ENCODE measurements at places on chromosomes 7 and 10.

GRCh38 chr10:21144047-21144446, 246.9 kb upstream of the NEBL start:
- DNase-seq: no peak

- DNase-seq: no peak
Observed at GRCh38 chr10:103802081-103802480, 53.3 kb downstream of the SH3PXD2A start.

GRCh38 chr7:70455925-70456324, 676.0 kb upstream of the GALNT17 start:
- no peak for DNase-seq

DNA sequence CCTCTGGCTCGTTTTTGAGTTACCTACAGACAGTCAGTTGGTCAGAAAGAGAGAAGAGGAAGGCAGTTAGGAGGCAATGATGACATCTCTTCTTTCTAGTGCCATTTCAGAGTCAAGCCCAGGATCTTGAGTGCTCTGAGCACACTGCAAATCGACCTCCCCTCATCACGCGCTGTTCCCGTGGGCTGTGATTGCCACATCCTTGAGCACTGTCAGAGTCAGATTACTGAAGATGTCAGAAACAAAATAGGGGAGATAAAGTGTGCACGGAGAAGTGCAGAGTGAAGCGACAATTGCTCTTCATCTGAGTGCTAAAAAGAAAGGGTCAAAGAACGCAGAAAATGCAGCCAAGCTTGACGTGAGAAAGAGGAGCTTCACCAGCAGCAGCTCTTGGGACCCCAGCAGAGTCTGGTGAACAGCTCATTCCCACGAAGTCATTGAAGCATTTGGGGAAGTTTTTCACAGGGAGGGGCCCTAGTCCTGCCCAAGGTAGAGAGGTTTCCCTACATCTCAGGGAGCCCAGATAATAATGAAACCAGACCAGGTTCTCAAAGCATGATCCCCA, 661.7 kb upstream of the AUTS2 start:
- no peak for DNase-seq

GRCh38 chr7:67484244-67484751, 487.7 kb downstream of the TYW1 start:
- DNase-seq: peak; percentile 35

GRCh38 chr10:91672021-91672608, 39.2 kb upstream of the PPP1R3C start:
- no peak for DNase-seq

- DNase-seq: no peak
Observed at GRCh38 chr10:486666-487322, 202.7 kb downstream of the DIP2C start.

DNA sequence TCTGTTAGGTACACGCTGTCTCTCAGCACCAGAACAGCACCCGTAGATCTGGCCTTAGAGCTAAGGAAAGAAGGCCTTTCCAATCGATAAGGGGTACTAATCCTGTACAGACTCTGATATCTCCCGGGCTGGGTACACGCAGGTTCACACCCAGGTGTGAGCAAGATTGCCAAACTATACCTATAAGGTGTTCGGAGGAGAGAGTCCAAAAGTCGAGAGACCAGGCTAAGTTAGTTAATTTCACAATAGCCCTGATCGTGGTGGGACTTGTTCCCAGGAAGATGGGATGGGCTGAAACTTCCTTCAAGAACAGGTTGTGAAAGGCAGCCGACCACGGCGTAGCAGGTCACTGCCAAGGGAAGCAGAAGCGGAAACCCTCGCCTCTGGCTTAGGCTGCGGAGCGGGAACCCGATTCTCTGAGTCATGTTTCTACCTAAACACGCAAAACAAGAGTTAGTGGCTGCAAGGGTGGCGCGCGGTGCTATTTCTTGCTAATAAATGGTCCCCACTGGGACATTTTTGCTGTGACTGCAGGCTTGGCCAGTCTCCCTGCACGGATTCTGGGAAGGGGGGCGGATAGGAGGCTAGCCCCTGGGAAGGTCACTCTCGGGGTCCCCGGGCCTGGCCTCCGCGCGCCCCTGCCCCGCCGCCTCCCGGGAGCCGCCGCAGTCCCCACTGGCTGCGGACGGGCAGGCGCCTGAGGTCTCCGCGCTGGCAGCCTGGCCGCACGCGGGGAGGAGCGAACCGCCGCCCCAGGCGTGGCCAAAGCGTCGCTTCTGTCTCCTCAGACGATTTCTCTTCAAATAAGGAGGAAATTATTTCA, 75.4 kb upstream of the PDSS1 start:
- DNase-seq: peak; percentile 57

DNA sequence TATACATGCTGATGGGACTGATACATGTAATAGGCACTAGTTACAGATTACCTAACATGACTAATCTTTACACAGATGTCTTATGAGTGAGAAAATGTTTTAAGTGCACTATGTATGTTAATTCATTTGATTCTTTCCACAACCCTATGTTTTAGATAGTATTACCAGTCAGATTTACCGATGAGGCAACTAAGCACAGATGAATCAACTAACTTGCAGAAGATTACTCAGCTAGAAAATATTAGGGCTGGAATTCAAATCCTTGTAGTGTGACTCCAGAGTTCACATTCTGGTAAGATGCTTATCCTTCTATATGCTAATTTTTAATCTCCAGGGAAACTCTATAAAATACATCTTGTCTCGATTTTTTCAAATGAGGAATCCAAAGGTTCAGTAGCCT, 964.9 kb downstream of the REEP3 start:
- DNase-seq: no peak

GRCh38 chr10:116715341-116715740, 27.0 kb downstream of the HSPA12A start:
- no peak for DNase-seq

GRCh38 chr10:122850705-122851640, 5.3 kb upstream of the CUZD1 start:
- no peak for DNase-seq

- DNase-seq: no peak
Observed at GRCh38 chr10:49312246-49312869, 13.4 kb downstream of the C10orf71 start.

DNA sequence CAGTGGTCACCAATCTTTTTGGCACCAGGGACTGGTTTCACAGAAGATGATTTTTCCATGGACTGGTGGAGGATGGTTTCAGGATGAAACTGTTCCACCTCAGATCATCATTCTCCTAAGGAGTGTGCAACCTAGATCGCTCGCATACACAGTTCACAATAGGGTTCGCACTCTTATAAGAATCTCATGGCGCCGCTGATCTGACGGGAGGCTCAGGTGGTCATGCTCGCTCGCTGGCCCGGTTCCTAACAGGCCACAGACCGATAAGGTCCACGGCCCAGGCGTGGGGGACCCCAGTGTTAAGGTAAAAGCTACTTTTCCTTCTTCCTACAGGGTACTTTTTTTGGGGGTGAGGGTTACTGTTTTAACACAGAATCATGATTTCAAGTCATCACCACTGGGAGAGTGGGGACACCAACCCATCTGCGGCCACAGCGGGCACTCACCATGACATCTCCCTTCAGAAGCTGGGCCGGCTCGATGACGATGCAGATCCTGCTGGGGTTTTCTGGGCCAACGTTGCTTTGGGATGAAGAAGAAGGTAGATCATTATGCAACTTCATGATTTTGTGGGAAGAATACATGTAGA, 170.5 kb downstream of the TNS3 start:
- DNase-seq: no peak

DNA sequence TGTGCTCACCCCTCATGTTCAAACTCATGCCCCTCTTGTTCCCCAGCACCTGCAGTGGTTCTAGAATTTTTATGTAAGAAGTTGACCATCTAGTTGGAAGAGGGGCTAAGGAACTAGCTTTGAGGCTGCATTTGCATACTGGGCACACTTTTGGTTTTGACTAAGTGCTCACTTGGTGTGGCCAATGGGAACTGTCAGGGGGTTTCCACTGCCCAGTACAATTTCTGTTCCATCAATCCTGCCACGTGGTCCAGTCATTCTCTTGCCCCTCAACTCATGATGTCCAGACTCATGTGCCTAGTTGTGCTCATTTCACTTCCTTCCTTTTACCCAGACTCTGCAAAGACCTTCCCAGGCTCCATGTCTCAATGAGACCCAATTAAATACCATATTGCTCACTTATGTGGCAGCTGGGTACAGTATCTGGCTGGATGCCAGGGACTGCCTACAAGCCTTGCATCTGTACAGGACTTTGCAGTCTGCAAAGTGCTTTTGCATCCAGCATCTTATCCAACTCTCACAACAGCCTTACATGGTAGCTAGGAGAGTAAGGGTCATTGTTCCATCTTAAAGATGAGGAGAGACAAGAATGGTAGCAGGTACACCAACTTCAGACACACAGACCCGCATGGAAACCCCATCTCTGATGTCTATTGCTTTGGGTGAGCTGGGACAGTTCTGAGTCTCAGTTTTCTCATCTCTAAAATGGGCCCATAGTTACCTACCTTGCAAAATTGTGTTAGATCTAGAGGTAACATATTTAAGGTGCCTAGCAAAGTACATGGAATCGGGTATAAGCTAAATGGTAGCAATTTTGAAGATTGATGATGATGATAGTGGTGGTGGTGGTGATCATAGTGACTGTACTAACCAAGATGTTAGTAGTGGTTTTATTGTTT, 30.1 kb upstream of the KCNMA1 start:
- DNase-seq: no peak

- no peak for DNase-seq
Observed at GRCh38 chr7:7702826-7703225, 15.6 kb downstream of the RPA3 start.

DNA sequence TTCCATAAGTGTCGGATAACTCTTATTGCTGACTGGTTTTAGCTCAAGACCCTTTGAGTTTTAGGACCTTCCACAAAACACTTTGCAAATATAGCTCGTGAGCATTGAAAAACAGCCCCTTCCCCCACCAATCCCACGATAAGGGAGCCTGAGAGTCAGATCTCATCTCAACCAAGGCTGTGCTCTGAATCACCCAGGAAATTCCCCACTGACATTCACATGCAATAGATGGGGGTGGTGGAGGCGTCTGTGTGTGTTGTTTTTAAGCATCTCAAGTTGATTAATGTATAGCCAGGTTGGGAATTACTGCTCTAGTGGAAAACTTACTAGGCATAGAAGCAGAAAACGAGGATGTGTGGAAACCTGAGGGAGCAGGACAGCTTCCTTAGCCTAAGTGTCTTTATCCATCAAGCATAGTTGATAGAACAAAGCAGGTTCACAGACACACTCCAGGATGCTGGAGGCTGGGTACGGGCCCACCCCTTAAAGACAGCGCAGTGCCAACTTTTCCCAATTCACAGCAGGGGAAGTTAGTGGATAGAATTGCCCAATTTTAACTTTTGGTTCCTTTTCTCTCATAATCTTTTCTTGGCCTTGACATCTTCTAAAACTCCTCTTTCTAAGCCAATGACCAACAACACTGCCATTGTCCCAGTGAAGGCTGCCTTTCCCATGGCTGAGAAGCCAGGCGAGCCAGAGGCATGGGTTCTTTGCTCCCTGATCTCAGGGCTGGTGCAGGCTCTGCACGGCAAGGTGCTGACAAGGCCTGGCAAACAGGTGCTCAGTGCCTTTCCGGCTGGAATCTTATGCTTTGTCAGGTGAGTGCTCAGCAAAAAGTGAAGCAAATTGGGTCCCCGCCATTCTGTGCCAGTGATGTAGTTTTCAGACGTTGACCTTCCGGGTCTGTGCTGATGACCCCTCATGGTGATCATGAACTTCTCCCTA, 98.5 kb upstream of the INSIG1 start:
- DNase-seq: peak; percentile 51

- DNase-seq: peak; percentile 43
Observed at GRCh38 chr7:66043681-66044497, 31.7 kb upstream of the ASL start.

GRCh38 chr10:121448766-121449421, 149.3 kb downstream of the FGFR2 start:
- DNase-seq: peak; percentile 33

DNA sequence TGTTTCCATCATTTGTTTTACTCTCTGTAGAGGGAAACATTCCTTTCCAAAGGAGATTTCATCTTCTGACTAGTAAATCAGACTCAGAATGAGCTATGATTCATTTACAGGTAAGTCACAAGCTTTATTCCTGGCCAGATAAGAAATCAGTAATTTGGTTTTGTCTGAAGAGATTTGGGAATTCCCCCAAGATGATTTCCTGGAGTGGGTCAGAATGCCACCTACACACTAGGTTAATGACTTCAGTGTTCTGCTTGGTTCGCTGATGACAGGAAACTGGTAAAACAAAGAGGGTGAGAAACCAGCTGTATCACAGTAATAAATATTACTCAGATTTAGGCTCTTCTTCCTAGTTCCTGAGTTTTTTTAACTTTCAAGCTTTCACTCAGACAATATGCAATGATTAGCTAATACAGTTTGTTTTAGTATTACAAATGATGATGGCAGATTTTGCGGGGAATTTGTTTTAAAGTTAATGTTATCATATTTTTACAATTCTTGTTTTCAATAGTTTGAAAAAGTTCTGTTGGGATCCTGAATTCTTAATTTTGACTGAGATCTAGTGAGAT, 8.3 kb upstream of the ASZ1 start:
- DNase-seq: peak; percentile 34

- no peak for DNase-seq
Observed at GRCh38 chr10:123808286-123808685, 83.3 kb downstream of the CPXM2 start.

DNA sequence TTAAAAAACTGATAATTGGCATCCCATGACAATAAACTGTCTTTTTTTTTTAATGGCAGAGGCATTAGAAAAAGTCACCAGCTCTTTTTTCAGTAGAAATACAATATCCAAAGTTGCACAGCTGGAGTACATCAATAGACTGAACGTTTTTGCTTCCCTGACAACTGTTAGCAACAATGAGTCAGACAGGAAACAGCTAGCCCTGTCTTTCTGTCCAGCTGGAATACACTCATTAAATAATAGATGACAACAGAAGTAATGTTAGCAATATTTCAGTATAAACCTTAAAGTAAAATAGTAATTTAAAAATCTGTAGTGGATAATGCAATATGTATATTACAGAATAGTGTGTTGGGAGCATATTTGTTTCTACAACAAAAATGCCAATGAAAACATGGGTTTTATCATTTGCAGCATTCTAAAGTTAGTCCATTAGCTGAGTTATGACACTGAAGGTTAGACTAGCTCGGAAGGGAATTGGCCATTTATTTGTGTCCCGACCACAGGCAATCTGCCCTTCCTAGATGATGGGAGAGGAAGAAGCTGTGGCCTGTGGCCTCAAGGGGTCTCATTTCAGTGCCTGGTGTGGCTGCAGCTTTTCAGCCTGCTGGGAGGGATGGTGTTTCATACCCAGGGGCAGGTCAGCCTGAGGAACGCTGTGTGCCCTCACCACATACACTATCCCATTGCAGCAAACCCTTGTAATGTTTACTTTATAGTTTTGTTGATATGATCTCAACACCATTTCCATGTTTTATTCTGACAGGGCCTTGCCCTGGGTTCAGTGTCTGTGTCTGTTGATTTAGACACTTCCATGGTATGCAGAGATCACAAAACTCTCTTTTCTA, 173.3 kb downstream of the SLC16A9 start:
- no peak for DNase-seq

- no peak for DNase-seq
Observed at GRCh38 chr7:106480616-106481031, 180.3 kb downstream of the CCDC71L start.

GRCh38 chr7:22394739-22395138, 37.8 kb upstream of the RAPGEF5 start:
- no peak for DNase-seq
